SK-N-DZ (cell line): ENCODE measurements at places on chromosomes 3 and 15.
A peak's percentile ranks its signal among the peaks of the same experiment; 100 is the strongest.

GRCh38 chr3:11642431-11643191, 1.1 kb downstream of the VGLL4 start:
- DNase-seq = peak; percentile 79

GRCh38 chr15:90190606-90191343, 10.4 kb upstream of the SEMA4B start:
- no peak for DNase-seq

DNA sequence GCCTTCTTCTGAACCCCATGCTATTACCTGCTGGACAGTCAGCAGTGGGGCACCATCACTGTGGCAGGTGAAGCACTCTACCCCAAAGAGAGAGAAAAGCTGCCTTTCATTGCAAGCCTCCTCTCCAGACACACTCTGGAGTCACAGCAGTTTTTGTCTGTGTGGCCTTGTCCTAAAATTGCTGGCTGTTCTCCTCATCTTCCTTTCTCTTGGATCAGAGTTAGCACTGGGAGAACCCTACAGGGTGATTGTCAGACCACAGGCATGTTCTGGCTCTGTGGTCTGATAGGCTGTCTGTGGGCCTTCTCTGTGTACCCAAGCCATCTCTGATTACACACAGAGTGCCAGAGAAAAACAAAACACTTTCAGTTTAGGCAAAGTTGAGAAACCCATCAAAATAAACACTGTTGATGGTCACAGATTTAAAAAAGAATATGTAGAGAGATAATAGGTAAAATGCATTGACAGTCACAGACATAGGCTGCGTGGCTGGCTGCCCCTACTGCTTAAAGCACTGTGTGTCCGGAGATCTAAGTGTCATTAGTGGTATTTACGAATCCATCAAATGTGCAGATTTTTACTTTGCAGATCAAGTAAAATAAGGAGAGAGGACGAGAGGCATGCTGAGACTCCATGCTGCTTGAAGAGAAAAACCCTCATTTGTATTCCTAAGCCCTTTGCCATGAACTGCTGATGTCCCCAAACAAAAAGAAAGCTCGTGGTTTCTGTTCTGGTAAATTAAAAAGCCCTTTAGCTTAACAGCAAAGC, 689.9 kb downstream of the TUSC7 start:
- DNase-seq = no peak

DNA sequence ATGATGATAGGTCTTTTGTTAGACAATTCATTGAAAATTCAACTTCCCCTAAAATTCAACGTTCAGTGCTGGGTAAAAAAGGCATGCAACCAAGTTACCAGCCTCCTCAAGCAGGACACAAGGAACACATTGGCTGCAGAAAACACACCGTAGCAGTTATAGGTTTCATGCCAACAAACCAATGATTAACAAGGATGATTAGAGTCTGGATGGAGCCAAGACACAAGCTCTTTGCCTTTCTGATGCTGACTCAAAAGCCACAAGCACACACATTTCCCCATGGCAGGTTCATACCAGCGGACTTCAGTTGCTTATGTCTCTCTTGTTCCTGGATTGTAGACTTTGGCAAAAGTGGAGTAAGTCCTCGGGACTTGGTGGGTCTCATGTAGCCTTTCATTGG, 105.8 kb downstream of the DHX30 start:
- DNase-seq = no peak

- no peak for DNase-seq
These were observed 13.4 kb downstream of the GOLGB1 start for GRCh38 chr3:121736112-121736511.

- DNase-seq = no peak
These were observed 54.7 kb upstream of the TRAK1 start for GRCh38 chr3:42036483-42036823.

DNA sequence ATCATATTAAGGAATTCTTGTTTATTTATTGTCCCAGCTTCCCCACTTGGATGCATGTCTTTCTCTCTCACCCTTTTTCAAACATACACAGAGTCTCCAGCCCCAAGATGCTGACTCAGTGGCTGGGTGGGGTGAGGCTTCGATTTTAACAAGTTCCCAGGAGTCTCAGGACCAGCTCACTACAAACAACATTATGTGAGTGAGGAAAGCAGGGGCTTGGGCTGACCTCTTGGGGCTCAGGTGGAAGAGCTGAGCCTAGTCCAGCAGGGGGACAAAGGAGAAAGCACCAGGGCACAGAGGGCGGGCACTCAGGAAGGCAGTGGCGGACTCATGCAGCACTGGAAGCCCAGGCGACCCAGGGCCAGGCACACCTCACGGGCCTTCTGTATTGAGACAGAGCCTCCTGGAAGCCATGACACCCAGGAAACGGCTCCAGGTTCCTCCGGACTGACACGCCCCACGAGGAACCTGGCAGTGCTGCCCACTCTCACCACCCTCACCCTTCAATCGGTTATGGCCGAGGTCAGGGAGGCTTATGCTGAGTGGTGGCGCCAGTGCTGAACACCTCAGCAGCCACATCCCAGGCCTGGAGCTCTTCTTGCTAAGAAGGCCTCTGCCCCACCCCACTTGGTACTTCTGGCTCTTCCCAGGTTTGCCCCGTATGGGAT, 97.4 kb downstream of the LRIG1 start:
- DNase-seq = no peak

GRCh38 chr3:11543141-11543947, 100.4 kb downstream of the VGLL4 start:
- DNase-seq = no peak

- no peak for DNase-seq
These were observed 721 bp downstream of the MYEF2 start for GRCh38 chr15:48177383-48177765.

DNA sequence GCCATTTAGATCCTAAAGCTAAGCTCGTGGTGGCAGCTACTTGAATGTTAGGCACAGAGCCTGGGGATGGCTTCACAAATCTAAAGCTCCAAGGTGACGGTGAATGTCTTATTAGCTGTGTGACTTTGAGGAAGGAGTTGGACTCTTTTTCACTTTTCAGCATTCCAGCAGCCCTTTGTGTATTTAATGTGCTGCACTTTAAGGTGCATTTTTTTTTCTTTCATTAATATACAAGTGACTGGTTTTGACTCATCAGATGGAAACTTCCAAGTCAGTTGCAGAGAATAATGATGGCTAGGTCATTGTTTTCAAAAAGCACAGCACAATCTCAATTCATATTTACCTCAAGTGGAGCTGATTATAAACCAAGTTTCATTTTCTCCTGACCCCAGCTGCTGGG, 55.8 kb downstream of the TMED3 start:
- DNase-seq = no peak

DNA sequence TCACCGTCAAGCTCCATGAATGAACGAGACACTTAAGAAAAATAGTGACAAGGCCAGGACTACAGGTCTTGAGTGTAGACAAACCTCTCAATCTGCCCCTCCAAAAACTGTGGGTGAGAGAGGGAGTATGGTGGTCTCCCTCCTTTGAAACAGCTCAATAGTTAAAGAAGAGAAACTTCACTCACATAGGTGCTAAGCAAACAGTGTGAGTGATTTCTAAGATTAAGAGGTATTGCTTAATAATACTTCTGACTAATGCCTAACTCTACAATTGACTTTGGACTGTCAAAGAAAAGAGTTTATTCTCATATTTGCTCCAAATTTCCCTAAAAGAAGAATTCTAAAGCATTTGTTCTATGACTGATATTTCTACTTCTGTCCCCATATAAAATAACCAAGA, 17.0 kb upstream of the TMEM108 start:
- no peak for DNase-seq

- DNase-seq = no peak
These were observed 9.7 kb upstream of the RNU6-1 start for GRCh38 chr15:67849538-67849937.

- DNase-seq = no peak
These were observed 2.8 kb downstream of the ABHD2 start for GRCh38 chr15:89090791-89091626.

- DNase-seq = no peak
These were observed 448.0 kb upstream of the NECTIN3 start for GRCh38 chr3:110623571-110623970.

DNA sequence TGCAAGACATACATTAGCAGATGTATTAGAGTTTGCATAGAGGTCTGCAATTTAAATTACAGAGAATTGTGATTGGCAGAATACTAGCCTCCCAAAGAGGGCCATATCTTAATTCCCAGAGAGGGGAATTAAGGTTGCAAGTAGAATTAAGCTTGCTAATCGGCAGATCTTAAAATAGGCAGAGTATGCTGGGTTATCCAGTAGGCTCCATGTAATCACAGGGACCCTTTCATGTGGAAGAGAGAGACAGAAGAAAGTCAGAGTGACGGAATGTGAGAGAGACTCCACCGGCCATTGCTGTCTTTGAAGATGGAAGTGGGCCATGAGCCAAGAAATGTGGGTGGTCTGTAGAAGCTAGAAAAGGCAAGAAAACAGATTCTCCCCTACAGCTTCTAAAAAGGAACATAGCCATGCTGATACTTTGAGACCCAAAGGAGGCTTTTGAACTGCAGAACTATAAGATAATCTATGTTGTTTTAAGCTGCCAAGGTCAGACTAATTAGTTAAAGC, 38.8 kb downstream of the IMPG2 start:
- DNase-seq = no peak

DNA sequence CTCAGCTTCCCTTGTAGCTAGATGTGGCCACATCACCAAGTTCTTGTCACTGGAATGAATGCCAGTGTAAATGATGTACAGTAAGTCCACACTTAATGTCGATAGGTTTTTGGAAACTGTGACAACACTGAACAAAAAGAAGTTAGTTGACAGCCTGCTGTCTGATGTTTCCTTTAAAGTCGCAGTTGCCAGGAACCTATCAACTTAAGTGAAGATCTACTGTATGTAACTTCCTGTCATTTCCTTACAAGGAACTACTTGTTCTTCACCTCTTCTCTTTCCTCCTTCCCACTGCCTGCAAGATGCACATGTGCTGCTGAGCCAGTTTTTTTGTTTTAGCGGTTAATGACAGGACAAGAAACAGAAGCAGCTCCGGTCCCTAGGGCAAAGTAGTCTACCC, 44.6 kb downstream of the HDGFL3 start:
- DNase-seq = no peak
